Hair follicular keratinocyte (primary cell): ENCODE measurements at places on chromosomes 1 and 21. TPM values are rescaled to one million over a fixed set of nuclear protein-coding genes. Genes with fewer than 3 reads are reported as not detected.

The MYOM3 gene
- 0.38 and 0.78 TPM in 2 replicates for total RNA-seq

The TMEM81 gene
- 0.39 and 0.87 TPM in 2 replicates for total RNA-seq

The PM20D1 gene
- not detected in 2 replicates for total RNA-seq

The TLR5 gene
- 0.08 and 0.27 TPM in 2 replicates for total RNA-seq
